Kidney capillary endothelial cell (primary cell): ENCODE measurements at places on chromosomes 4 and X.

DNA sequence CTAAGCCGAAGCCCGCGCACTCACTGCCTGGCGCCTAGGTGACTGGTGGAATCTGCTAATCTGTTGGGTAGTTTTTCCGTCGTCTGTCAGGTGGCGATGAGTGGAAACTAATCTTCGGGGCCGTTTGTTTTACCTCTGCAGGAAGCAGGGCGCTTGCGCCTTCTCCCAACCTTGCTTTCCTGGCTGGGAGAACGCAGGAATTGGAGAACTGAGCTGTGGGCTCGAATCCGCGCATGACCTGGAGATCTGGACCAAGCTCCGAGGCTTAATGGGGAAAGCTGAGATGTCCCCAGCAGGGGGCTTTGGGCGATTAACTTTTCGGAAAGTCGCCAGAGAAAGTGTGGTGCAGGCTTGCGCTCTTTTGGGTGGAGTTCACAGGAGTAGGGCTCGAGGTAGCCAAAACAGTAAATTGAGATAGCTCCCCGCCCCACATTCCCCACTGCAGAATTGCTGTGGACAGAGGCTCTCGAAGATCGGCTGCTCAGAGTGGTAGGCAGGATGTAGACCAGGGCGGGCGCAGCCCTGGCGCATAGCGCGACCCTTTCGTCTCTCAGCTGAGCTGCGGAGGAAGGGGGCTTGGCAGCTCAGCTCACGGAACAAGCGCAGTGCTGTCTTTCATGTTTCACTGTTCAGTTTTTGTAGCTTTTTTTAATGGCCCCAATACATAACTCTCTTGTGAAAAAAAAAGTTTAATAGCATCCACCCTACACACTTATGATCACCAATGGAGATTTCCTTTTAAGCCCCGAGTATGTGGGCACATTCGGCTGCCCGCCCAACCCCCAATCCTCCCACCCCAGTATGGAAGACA lies 2.7 kb upstream of the FGF5 start:
- DNase-seq = no peak

DNA sequence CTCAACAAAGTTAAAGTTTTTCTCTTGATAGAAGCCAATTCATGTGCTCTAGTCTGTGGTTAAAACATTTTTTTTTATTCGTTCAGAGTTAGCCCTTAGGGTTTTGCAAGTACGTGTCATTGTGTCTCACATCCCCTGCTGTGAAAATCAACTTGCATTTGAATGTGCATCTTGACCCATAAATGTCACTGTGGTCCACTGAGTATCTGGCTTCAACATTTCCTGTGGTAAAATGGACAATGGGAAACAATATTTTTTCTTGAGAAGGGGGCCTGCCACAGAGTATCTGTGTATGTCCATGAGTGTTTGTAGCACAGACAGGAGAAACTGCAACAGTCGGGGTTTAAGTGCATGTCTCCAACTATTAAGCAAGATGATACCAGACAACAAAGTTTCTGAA lies 554.8 kb upstream of the TENM3 start:
- DNase-seq = no peak

DNA sequence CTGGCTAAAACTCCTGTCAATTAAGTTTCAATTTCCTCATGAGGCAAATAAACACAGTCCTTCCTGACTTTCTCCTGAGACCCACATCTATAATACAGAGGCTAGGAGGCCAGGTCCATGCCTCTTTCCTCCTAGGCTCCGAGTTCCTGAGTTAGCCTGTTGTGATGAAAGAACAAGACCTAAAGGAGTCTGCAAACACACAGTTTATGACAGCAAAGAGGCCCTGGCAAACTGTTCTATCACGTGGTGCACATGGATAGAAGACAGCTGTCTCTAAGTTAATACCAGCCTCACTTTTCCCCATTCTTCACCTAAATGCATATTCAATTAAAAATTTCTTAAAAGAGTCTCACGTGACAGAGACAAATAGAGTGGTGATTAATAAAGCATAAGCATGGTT lies 145.2 kb downstream of the TET2 start:
- no peak for DNase-seq

- DNase-seq = no peak
Observed at GRCh38 chrX:13752646-13753045, 18.1 kb downstream of the OFD1 start.

GRCh38 chrX:70141373-70141772 lies 8.1 kb downstream of the IGBP1 start:
- no peak for DNase-seq

DNA sequence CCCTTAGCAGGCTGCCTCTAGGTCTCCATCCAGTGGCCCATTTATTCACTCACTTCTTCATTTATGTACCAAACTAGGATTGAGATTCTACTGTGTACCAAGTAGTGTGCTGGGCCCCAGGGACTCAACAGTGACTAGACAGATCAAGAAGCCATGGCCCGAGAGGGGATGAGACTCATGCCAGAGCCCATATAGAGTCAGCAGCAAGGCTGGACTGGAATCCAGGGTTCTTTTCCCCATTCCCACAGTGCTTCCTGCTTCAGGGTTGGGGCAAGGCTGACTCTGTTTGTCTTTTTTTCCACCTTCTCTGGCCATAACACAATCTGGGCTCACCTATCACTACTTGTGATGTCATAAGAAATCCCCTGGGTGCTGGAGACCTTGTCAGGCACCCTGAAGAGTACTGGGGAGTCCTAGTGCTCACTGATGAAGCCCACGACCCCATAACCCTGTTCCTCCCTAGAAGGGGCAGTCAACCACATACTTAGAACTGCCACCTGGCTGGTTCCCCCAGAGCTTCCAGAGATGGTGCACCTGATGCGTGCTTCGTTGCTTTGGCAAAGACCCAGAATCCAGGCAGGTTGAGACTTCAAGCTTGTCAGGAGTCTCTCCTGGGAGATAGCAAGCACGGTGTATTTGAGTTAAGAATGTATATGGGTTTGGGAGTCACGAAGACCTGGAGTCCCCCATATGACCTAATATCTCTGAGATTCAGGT lies 6.2 kb downstream of the RTL5 start:
- no peak for DNase-seq
